Activated T-cell treated with anti-CD3 and anti-CD28 coated beads for 4 hours (primary cell): ENCODE measurements at places on chromosomes 11 and 22.
A peak's percentile ranks its signal among the peaks of the same experiment; 100 is the strongest.

DNA sequence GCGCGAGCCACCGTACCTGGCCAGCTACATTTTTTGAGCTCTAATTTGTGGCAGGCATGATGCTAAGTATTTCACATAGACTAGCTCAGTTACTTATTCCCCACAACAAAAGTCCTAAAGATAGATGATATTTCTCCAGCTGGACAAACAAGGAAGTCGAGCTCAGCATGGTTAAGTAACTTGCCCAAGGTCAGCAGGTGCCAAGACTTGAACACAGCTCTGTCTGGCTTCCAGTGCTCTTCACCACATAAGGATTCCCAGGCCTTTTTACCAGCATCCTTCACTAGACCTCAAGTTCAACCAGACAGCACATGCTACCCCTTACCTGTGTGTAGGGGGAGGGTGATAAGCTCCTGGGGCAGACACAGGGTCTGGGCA lies 177.3 kb upstream of the NCAM1 start:
- no peak for DNase-seq

- no peak for DNase-seq
These were observed 1.8 kb downstream of the SLC16A8 start for GRCh38 chr22:38081941-38082828.

GRCh38 chr11:127191261-127191660 lies 190.7 kb upstream of the KIRREL3 start:
- DNase-seq, result no peak

DNA sequence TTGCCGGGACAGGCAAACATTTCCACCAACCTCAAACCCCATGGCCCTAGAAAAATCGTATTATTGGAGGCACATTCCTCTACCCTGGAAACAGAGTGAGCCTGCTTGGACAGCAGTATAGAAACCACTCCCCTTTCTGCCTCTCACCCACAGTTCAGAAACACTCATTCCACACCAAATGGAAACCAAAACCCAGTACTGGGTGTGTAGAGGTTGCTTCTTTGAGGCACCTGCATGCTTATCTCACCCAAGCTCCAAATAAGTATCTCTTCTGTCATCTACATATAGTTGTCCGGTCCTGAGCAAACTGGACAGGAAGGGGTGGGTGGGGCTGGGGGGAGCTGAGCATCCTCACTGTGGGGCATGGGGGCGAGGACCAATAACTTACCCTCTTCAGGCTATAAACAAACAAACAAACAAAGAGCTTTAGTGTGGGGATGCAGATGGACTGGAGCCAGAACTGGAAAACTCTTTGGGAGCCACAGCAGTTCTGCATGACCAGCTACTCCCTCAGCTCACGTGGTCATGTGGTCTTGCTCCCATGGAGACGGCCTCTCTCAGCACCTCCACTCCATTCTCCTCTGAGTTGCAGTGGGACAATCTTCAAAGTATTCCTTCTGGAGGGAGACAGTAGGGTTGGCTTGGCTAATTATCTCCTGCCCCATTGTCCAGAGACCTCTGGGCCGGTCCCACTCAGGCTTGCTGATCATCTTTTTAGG lies 1.0 kb upstream of the PLAAT2 start:
- DNase-seq, result no peak

DNA sequence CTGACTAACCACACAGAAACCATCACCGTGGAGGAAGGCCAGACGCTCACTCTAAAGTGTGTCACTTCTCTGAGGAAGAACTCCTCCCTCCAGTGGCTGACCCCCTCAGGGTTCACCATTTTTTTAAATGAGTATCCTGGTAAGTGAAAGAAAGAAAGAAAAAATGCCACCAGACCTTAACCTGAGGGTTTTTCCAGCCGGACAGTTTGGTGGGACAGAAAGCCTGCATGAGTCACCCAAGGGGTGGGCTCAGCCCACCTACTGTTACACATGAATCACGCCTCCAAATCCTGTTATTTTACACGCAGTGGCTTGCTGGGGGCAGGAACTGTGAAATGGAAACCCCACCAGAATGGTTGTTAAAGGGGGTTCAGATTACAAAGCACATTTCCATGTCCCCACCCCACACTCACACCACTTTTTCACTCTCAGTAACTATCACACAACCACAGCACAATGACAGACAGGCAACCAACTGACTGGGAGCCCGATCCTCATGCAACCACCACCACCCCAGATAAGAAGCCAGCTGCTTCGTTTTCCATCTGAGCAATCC lies 11.9 kb downstream of the CRTAM start:
- DNase-seq, result no peak

DNA sequence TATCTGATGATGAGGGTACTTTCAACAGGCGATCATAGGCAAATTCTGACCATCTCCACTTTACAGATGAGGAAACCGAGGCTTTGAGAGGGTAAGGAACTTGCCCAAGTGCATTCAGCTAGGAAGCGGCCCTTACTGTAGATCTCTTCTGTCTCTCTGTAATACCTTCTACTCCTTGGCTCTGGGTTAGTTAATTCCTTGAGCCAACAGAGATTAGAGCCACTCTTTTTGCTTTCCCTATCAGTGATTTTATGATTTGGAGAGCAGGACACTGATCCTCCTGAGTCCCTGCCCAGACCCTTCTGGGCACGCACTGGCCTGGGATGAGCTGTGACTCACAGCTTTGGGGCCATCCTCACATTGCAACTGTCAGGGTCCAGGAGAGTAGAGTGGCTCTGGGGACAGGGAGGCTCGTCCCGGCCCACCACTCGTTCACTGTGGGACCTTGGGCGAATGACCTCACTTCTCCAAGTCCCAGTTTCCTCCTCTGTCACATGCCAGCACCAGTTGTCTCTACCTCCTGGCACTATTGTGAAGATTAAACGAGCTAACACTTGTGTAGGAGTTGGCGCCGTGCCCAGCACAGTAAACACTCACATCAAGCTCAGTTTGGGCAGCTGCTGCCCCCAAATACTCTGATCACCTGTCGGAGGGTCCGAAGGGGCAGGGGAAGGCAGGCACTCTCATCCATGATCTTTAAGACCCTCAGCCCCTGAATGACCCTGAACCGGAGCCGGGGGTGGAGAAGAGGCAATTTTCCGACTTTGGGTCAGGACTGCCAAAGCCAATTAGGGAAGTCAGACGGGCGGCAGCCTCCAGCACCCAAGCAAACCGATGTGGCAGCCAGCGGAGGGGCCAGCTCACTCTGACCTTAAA lies 235.0 kb downstream of the MIAT start:
- no peak for DNase-seq

DNA sequence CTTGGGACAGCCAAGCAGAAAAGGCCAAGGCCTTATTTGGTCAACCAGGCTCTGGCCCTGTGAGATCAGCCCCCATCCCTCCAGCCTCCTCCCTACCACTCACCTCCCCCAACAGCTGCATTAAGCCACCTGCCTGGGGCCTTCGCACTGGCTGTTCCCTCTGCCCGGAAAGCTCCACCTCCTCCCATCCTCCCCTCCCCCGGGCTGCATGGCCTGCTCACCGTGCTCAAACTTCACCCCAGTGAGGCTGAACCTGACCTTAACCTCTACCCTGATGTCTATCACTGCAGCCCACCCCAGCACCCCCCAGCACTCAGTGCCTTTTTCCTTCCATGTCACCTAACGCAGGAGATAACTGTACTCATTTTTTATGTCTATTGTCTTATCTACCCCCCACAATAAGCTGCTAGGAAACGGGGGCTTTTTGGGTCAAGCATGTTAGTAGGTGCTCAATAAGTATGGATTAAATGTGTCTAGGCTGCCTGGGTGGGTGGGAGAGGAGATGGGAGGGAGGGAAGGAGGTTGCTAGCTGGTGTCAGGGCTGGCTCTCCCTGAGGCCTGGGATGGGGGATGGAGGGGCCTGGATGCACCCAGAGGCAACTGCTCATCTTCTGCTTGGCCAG lies 912 bp downstream of the PTPRCAP start:
- peak; percentile 54 for DNase-seq

- DNase-seq, result no peak
These were observed 17.6 kb downstream of the C22orf31 start for GRCh38 chr22:29043906-29044575.

DNA sequence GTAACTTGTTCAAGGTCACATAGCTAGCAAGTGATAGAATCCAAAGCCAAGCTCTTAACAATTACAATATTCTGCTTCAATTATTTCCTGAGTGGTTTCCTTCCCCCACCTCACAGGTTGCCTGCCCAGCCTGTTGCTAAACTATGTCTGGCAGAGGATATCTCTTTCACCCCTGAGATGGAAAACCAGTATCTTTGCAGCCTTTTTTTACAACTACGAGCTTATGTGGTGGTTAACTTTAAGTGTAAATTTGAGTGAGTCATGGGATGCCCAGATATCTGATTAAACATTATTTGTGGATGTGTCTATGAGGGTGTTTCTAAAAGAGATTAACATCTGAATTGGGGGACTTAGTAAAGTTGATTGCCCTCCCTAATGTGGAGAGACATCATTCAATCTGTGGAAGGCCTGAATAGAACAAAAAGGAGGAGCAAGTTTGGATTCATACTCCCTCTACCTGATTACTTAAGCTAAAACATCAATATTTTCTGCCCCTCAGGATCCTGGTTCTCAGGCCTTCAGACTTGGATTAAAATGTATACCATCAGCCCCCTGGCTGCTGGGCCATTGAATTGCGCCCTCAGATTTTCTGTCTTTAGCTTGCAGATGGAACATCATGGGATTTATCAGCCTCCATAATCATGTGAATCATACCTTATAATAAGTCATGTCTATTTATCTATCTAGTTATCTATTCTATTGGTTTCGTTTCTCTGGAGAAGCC lies 911.9 kb downstream of the METTL15 start:
- DNase-seq, result no peak

DNA sequence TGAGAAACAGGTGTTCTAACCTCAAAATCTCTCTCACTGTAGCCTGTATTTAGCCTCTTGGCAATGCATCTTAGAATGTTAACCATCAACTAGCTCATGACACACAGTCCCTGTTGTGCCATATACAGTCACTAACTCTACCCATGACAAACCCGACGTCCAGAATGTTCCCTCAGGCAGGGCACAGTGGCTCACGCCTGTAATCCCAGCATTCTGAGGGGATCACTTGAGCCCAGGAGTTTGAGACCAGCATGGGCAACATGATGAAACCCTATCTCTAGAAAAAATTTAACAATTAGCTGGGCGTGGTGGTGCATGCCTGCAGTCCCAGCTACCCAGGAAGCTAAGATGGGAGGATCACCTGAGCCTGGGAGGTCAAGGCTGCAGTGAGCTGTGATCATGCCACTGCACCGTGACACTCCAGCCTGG lies 18.2 kb upstream of the CCDC34 start:
- DNase-seq, result no peak

DNA sequence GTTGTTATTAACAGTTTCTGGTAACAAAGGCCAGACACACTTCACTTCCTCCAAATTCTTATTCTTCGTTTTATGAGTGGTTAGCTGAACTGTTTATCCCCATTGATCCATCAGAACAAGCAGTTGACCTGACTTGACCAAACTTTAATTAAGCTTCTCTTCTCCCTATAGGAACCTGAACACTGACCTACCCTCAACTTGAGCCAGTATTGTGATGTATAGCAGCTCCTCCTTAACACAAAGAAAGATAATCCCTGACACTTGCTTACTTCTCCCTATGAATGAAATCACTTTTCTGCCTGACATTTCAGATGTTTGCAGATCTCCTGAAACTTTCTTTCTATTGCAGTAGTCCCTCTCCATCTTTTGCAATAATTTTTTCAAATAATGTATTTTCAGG lies 41.9 kb downstream of the ANO5 start:
- no peak for DNase-seq
